ENCODE measurements at places on chromosomes 5 and 9. TPM values are rescaled to one million over a fixed set of nuclear protein-coding genes. Genes with fewer than 3 reads are reported as not detected.

GRCh38 chr5:142486581-142486980 lies 161.8 kb upstream of the SPRY4 start:
- DNase-seq = no peak

Gene FREM1
- 11.4 TPM for total RNA-seq

DNA sequence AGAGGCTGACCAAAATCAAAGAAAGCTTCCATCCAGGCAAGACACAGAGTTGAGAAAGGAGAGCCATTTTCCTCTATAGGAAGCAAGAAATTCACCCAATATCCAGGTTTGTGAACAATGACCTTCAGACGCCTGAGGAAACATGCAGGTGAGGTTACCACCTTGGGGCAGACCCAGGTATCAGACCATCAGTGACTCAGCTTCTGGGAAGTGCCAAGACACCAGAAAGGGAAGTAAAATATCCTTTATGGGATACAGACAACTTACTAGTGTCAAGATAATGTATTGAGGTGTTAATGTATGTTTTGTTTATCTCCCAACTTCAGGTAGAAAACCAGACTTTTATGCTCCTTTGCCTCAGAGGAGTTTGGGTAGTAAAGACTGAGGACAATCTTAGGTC lies 2.2 kb upstream of the DTWD2 start:
- no peak for DNase-seq

GRCh38 chr5:177067503-177067902 lies 19.2 kb upstream of the FGFR4 start:
- no peak for DNase-seq

DNA sequence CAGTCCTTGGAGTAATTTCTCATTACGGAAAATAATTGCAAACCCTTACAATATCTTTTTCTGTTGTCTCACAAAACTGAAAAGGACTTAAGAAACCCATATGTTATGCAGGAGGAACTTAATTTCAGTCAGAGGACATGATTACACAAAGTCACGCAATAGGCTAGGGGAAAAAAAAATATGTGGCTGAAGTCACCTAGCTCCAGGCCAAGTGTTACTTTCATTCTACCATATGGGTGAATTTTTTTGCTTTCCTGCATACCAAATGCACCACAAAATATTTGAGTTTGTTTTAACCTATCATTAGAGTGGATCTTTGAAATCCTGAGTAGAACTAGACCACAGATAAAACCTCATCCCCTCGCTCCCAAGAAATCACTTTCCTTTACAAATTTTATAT lies 523.5 kb downstream of the CAAP1 start:
- no peak for DNase-seq

Gene PHF24
- total RNA-seq = 0.29 TPM

Gene PDCD1LG2
- not detected for total RNA-seq

DNA sequence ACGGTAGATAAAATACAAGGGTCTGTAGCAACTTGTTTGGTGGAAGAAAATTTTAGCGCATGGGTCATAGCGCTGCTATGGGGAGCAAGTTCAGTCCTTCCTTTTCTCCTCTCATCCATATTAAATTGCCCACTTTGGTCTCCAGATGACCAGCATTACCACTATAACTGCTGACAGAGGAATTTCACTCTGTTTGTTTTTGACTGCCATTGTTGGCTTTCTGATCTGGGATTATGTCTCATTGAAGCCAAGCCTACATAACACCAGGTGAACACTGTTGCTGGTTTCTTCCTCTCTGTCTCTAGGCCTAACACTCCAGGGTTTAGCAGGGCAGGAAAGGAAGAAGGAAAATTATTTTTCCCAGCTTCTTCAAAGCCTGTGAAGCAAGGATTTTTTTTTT lies 6.6 kb upstream of the SUB1 start:
- DNase-seq = no peak

GRCh38 chr9:85478847-85479246 lies 262.9 kb downstream of the AGTPBP1 start:
- DNase-seq = no peak

Data from progenitor cell of endocrine pancreas (in vitro differentiated cells).